ENCODE measurements at places on chromosomes 7 and 10.

GRCh38 chr10:70169649-70170364 is 507 bp downstream of the SAR1A start:
- DNase-seq: no peak

- DNase-seq: no peak
Observed at GRCh38 chr10:2335626-2336025, 598.3 kb upstream of the ADARB2 start.

- no peak for DNase-seq
Observed at GRCh38 chr7:48182718-48183369, 11.6 kb downstream of the ABCA13 start.

GRCh38 chr7:134692344-134692705 is 45.7 kb downstream of the BPGM start:
- DNase-seq: no peak

DNA sequence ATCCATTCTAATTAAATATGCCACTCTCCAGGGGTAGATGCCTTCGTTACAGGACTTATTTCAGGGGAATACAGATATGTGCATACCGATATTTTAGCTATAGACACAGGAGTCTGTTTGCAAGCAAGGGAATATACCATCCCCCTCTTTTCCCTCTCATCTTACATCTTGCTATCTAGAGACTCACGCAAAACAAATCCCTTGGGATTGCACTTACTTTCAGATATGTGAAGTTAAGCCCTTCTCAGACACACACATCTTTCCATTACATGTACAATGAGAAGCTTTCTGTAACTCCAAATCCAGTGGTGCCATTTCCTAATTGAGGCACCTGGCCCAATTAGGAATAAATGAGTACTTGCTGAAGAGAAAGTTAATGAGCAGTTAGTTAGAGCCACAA is 250.4 kb upstream of the FZD8 start:
- DNase-seq: no peak

GRCh38 chr7:45575501-45576248 is 1.5 kb downstream of the ADCY1 start:
- DNase-seq: no peak

GRCh38 chr10:103598654-103599115 is 105.2 kb downstream of the NEURL1 start:
- DNase-seq: no peak

Data from keratinocyte (primary cell).